ENCODE measurements at places on chromosomes 6 and 20.
A peak's percentile ranks its signal among the peaks of the same experiment; 100 is the strongest.

DNA sequence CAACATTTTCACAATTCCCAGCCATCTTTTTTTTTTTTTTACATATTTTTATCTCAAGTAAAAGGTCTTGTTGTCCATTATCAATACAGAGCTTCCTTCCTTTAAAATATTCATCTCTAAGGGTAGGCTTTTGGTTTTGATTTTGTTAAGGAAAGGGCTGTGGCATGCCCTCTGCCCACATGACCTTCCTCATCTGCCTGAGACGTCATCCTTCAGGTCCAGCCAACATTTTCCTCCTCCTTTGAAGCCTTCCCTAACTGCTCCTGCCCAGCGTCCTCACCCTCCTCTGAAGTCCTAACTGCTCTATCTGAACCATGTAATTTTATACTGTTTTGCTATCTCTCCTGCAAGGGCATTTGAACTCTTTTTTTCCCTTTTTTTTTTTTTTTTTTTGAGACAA is 73.9 kb upstream of the TGM3 start:
- no peak for DNase-seq

DNA sequence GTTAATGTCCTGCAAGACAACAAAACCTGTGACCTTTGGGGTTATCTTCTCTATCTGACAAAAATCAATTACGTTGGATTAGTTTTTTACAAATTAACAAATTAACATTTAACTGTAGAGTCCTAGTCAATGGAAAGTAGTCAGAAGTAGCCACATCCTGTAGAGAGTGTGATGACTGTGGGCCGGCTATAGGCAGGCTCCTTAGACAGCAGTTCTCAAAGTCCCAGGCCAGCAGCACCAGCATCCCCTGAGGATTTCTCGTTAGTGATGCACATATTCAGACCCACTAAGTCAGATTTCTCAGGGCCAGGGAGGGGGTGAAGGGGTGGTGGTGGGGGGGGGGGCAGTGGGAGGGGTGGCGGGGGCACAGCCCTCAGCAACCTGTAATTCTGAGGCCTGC is 37.2 kb downstream of the ZNF341 start:
- DNase-seq = no peak

- peak; percentile 74 for DNase-seq
Observed at GRCh38 chr6:1611322-1611571, 1.5 kb downstream of the FOXC1 start.

- DNase-seq = no peak
Observed at GRCh38 chr6:593907-594212, 63.0 kb downstream of the HUS1B start.

GRCh38 chr6:166598441-166599138 is 12.1 kb upstream of the RAMACL start:
- peak; percentile 98 for DNase-seq

DNA sequence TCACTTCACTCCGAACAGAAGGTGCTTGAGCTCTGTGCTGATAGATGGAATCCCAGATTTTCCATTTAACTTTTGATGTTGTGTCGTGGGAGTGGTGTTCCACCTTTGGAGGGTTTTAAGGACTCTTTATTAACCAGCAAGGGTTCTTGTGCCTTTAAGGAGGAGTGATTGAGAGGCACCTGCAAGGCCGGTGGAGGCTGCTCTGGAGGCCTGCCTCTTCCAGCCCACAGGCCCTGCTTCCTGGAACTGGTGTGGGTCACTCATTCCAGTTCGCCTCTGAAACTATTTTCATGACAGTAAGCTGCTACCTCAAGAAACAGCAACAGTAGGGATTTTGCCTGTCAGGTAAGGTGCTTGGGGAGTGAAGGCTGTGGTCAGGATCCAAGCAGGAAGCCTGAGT is 58.8 kb upstream of the APCDD1L start:
- no peak for DNase-seq

DNA sequence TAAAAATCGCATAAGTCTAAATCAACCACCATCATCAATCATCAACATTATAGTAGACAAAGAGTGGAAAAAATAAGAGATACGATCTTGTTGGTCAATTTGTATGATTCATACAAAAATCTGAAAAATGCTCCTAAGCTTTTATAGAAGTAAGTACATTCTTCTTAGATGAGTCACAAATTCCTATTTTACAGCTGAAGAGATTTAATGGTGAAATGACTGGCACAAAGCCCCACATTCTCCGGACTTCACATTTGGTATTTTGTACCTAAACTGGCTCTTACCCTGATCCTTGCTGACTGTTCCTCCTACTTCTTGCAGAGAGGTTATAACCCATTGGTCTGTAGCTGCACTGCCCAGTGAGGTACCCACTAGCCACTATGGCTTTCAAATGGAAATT is 29.9 kb upstream of the PREP start:
- DNase-seq = peak; percentile 83
